ENCODE measurements at places on chromosomes 13 and 19.

- no peak for DNase-seq
These were observed 5.9 kb upstream of the DIRAS1 start for GRCh38 chr19:2726904-2727639.

GRCh38 chr19:45657520-45658167 lies 10.4 kb upstream of the GIPR start:
- DNase-seq: no peak

- DNase-seq: no peak
These were observed 6.1 kb upstream of the IFNL4 start for GRCh38 chr19:39254531-39255345.

GRCh38 chr19:5963855-5964254 lies 14.1 kb downstream of the RANBP3 start:
- DNase-seq: no peak

- no peak for DNase-seq
These were observed 44.5 kb downstream of the MLLT1 start for GRCh38 chr19:6235031-6235951.

- no peak for DNase-seq
These were observed 281.6 kb downstream of the DNAJC15 start for GRCh38 chr13:43304945-43305344.

GRCh38 chr19:3699741-3700241 lies 477 bp downstream of the PIP5K1C start:
- no peak for DNase-seq

- DNase-seq: no peak
These were observed 356.5 kb upstream of the SLITRK6 start for GRCh38 chr13:86155756-86156155.

DNA sequence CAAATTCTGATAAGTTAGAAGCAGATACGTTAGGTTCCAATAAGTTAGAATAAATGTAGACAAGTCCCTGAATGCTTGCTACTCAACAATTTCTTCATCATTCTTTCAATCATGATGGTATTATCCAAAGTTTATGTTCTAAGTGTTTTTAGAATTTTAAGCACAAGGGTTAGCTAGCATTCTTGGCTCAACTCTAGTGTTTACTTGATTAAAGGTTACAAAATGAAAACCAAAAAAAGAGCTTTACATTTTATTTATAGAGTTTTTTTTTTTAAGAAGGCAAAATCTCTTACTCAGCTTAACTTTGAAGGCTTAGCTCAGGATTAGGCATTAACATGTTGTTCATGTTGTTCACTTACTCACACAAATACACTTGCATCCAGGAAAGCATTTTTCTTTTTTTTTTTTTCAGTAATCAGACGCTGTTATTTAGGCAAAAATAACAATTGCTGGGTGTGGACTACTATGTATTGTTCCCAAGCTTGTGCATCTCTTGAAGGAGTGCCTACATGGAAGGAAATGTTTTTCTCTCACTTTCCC lies 420.6 kb downstream of the DCT start:
- DNase-seq: no peak

GRCh38 chr13:66098931-66099628 lies 1131.1 kb downstream of the PCDH9 start:
- DNase-seq: no peak

- no peak for DNase-seq
These were observed 172.1 kb upstream of the RFC3 start for GRCh38 chr13:33645591-33646554.

DNA sequence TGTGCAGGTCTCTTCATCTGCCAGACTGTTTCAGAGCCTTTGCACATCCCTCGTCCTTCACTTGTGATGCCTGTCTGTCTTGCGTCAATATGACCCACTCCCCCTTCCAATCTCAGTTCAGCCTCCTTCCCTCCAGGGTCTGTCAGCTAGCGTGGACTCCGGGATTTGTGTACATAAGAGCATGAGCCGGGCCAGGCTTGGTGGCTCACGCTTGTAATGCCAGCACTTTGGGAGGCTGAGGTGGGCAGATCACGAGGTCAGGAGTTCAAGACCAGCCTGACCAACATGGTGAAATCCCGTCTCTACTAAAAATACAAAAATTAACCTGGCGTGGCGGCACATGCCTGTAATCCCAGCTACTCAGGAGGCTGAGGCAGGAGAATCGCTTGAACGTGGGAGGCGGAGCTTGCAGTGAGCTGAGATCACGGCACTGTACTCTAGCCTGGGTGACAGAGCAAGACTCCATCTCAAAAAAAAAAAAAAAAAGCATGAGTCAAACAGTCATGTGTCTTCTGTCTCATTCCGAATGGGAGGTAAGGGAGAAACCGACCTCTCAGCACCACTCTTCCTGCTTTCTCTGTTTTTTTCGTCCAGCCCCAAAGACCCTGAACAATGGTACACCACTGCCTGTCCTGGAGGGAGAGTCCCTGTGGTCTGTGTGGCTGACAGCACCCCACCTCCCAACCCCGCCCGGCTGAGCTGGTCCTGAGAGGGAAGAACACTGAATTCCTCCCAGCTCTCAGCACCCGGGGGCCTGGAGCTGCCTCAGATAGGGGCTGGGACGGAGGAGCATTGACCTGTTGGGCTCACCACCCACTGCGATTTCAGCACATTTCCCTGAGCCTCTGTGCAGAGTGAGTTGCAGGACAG lies 2.4 kb upstream of the SIGLEC9 start:
- DNase-seq: no peak

DNA sequence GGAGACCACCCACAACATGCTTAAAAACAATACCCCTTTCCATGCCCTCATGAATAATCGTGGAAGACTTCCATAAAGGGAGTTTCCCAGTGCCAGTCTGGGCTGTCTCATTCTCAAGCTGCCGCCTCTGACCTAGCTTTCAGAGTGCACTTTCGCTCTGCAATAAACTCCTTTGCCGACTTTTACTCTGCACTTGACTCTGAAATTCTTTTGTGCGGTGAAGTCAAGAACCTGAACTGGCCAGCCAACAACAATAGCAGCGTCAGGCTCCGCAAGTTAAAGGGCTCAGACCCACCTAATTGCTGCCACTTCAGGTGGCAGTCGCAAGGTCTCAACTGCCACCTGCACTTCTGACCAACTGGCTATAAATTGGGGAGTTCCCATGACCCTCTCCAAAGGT lies 10.3 kb upstream of the LEUTX start:
- no peak for DNase-seq
